ENCODE measurements at places on chromosomes 1 and 21.

DNA sequence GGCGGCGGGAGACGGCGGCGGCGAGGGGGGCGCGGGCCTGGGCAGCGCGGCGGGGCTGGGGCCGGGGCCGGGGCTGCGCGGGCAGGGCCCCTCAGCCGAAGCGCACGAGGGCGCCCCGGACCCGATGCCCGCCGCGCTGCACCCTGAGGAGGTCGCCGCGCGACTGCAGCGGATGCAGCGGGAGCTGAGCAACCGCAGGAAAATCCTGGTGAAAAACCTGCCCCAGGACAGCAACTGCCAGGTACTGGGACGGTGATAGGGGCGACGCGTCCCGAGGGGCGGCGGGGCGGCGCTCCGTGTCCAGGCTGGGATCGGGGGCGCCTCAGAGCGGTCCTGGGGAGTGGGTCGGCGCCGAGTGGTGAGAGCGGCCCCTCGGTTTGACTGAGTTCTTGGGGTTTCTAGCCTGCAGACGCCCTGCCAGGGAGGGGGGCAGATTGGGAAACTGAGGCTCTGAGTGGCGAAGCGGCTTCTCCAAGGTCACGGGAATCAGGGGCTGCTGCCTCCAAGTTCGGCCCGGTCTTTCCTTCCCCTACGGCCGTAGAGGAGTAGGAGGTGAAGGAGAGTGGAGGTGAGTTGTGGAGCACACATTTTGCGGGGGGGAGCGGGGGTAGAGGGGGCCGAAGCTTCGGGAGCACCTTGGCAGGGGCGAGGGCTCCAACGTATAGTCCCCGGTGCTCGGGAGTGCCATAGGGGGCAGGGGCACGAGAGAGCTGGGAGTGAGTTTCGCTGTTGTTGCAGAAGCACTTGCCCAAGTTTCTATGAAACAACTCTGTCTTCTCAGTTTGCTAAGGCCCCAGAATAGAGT lies 508 bp downstream of the RAVER2 start:
- DNase-seq, result peak; percentile 5

DNA sequence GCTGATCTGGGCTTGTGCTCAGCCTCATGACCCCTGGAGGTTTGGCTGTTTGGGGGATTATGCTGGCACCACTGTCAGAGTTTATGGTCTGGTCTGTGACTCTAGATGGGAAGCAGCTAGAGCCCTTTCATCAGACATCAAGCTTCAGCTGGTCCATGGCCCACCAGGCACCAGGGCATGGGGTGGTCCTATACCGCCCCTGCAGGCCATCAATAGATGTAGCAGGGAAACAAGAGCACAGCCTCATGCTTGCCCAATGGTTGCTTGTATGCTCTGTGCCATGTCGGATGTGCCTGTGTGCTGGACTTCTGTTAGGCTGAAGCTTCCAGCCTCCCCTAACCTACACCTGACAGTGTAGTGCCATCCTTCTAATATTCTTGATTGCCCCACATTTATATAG lies 71.1 kb upstream of the CD34 start:
- no peak for DNase-seq

- DNase-seq, result no peak
Measured at GRCh38 chr1:42765269-42765668, 1.6 kb downstream of the P3H1 start.

DNA sequence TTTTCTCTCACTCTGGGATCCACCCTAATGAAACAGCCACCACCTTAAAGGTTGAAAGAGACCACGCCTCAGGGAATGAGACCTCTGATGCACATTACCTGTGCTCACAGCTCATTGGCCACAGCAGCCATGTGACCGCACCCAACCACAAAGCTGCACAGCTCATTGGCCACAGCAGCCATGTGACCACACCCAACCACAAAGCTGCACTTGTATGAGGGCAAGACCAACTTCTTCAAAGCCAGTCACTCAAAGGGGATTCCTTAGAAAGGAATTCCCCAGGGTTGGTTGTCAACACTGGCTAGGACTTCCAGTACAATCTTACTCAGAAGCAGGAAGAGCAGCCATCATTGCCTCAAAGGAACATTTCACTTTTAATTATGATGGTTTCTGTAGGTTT lies 43.6 kb upstream of the PDE9A start:
- DNase-seq, result peak; percentile 57

GRCh38 chr21:19724081-19724480 lies 1274.1 kb upstream of the NCAM2 start:
- no peak for DNase-seq

- DNase-seq, result no peak
Measured at GRCh38 chr1:212819726-212820125, 27.7 kb downstream of the SPATA45 start.

- DNase-seq, result no peak
Measured at GRCh38 chr21:34336756-34337391, 26.9 kb upstream of the KCNE2 start.

GRCh38 chr1:163570071-163570470 lies 248.3 kb downstream of the NUF2 start:
- DNase-seq, result no peak

GRCh38 chr1:17935230-17935629 lies 172.4 kb upstream of the IGSF21 start:
- DNase-seq, result no peak

DNA sequence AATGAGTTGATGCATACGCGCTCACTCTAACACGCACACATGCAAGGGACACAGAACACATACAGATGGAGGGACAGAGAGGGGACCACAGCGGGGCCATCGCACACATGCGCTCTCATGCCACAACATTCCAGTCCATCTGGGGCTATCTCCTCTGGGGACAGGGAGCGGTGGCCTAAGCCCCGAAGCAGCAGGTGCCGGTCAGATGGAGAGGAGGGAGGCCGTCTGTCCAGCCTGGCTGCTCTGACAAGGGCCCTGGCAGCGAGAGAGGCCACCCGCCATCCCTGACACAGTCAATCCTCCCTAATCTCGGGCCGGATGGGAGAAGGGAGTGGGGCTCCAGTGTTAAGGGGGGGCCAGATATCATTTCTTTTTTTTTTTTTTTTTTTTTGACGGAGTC lies 123.5 kb downstream of the KIAA0319L start:
- DNase-seq, result no peak

- no peak for DNase-seq
Measured at GRCh38 chr1:117897551-117897950, 31.9 kb downstream of the GDAP2 start.

- DNase-seq, result no peak
Measured at GRCh38 chr1:64664299-64664698, 80.6 kb upstream of the RAVER2 start.

GRCh38 chr1:27176954-27177353 lies 22.0 kb upstream of the SLC9A1 start:
- no peak for DNase-seq

DNA sequence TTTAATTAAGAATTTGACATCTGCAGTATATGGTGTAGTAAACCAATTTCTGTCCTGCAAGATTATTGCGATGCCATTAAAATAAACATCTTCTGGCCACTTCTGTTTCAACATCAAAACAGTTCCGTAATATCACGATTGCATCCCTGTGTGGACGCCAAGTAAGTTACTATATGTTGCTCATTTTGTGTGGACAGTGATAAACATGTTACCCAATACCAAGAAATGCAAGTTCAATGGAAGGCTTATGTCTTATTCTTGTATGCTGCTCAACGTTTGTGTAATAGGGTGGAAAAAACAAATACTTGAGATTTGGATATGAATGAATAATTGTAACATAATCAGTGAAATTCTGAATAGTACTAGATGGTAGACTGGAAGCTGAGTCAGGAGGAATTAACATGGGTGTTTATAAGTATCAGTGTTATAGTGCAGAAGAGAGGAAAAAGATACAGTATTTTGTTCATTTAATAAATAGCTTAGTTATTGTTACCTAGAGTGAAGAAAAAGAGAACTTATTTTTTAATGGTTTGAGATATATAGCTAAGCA lies 15.2 kb downstream of the TTC3 start:
- DNase-seq, result no peak
